Activated CD4-positive, alpha-beta T cell treated with anti-CD3 and anti-CD28 coated beads, Interleukin-2, amount 50 U/mL, for 48 hours (primary cell): ENCODE measurements at places on chromosomes 4 and X.
A peak's percentile ranks its signal among the peaks of the same experiment; 100 is the strongest.

- no peak for DNase-seq
These were observed 28.1 kb upstream of the JAKMIP1 start for GRCh38 chr4:6228158-6229067.

- no peak for DNase-seq
These were observed 249.8 kb downstream of the ANTXR2 start for GRCh38 chr4:79823148-79823763.

- DNase-seq, result no peak
These were observed 83.9 kb downstream of the MAMLD1 start for GRCh38 chrX:150446995-150447394.

DNA sequence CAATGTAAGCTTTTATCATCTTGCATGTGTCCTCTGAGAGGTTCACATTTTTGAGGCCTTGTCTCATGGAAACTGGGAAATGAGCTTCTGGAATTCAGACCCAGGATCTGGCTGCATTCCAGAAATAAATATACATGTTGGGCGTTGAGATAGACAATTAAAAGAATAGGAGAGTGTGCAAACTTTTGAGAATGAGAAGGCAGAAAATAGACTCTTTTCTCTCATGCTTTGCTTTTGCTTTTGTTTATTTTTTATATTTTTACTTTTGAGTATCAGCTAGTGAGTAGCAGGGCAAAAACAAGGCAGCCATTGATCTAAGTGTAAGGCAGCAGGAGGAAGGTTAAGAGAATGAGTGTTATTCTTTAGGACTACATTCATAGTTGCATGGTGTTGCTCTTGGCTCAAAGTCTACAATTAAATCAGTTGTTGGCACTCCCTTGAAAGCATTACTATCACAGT is 12.4 kb downstream of the SHROOM3 start:
- DNase-seq, result no peak

DNA sequence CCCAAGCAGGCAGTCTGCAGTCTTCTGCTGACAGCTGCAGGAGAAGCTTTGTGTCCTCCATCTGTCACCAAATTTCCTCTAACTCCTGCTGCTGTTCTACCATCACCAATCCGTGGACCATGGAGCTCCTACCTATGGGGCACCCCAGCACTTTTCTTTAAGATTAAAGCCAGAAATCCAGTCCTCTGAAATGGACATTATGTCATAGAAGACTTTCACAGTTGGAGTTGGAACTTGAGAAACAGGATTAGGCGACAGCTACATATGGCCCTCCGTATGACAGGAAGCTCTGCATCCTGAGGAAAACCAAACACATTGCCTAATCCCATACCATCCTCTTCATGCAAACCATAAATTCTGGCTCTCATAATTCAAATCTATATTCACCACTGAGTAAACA is 470.6 kb upstream of the GALNTL6 start:
- no peak for DNase-seq

- peak; percentile 58 for DNase-seq
These were observed 126.3 kb downstream of the AASDH start for GRCh38 chr4:56261027-56261426.

GRCh38 chr4:74260036-74260435 is 48.2 kb upstream of the EPGN start:
- no peak for DNase-seq

- no peak for DNase-seq
These were observed 16.0 kb upstream of the PAPSS1 start for GRCh38 chr4:107736037-107736436.

DNA sequence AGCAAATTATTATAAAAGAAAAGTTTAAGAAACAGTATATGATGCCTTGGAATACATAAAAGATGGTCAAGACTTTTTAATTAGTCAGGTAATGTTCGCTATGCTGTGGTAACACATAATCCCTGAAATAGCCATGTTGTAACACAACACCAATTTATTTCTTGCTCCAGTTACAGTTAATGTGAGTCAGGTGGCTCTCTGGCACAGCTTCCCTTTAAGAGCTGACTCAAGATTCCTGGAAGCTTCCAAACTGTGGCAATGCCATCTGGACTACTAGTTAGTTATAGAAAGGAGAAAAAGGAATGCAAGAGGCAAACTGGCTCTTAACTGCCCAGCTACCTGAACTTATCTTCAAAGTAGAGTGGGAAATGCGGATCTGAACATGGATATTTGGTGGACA is 210.5 kb downstream of the CHM start:
- no peak for DNase-seq
